Activated naive CD4-positive, alpha-beta T cell treated with anti-CD3 and anti-CD28 coated beads, Interleukin-2, amount 50 U/mL, for 72 hours (primary cell): ENCODE measurements at places on chromosomes 2 and 18.

GRCh38 chr2:187853381-187853791 is 299.2 kb upstream of the TFPI start:
- DNase-seq, result no peak

DNA sequence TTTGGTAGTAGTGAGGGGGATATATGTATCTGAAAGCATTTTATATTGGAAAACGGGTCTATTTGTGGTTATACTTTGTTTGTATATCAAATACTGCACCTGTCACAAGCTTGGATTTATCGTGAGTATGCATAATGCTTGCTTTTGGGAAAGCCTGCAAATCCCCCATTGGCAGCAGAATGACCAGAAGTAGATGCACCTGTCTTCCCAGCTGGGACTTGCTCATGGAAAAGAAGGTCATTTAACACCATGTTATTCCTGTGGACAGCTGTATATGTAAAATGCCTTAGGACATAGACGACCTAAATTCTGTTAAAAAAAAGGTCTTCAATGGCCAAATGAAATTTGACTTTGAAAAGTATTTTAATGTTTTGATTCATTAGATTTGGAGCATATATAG is 599.4 kb downstream of the XIRP2 start:
- no peak for DNase-seq

GRCh38 chr2:95353613-95354468 is 48.7 kb upstream of the FAHD2A start:
- peak; percentile 39 for DNase-seq

GRCh38 chr2:205685314-205686055 is 3.2 kb downstream of the NRP2 start:
- DNase-seq, result peak; percentile 28

GRCh38 chr2:72681016-72681995 is 144.5 kb downstream of the EXOC6B start:
- no peak for DNase-seq

GRCh38 chr2:161273038-161273760 is 35.0 kb upstream of the PSMD14 start:
- DNase-seq, result no peak

DNA sequence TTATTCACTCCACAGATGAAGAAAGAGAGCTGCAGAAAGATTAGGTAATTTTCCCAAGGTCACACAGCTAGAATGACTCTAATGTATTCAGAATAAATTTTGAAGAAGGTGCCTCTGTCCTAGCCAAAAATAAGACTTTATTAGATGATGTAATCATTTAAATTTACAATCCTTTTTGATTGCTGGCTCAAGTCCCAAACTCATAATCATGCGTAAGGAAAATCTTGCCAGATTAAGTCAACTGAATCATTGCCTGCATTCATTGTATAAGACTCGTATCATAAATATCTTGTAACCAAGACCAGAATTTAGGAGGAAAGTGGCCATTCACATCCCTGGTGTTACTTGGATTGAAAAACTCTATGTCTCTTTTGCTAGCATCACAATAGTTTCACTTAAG is 53.1 kb upstream of the STK39 start:
- no peak for DNase-seq

- no peak for DNase-seq
Measured at GRCh38 chr2:159946326-159946999, 116.0 kb downstream of the PLA2R1 start.

GRCh38 chr18:9753846-9754245 is 45.7 kb downstream of the RAB31 start:
- no peak for DNase-seq

DNA sequence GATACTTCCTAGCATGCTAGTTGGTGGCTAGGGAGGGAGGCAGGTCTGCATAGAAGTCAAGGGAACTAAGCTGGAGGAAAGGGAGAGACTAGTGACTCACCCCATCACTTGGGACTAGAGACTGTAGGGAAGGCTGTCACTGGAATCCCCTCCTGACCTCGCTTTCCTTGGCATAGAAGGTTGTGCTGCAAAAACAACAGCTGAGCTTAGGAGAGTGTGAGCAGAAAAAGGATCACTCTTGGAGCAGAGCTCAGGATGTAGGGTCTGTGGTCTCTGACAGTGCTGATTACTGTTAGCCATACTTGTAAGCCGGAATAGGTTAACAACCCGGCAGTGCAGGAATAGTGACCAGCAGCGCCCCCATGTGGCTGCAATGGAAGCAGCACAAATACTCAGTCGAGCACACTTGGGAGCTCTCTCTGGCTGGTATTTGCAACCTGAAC is 66.9 kb upstream of the SMAD2 start:
- DNase-seq, result no peak
